ENCODE measurements at places on chromosomes 3 and 15.

GRCh38 chr3:63814237-63814636, 4.9 kb upstream of the C3orf49 start:
- no peak for DNase-seq

DNA sequence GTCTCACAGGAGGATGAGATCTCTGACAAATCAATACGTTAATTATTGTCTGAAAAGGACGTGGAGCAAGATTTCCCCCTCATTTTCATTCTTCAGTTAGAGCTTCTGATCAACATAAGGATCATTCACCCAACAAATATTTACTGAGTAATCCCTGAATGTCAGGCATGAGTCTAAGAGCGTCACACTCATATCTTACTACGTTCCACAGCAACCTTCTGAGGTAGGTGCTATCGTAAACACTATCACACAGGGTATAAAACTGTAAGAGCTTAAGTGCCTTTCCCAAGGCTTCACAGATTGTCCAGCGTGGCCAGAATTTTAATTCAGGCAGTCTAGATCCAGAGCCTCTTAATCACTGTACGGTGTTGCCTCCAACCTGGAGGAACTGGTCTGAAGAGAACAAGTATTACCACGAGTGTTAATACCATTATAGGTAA, 10.6 kb upstream of the TM4SF1 start:
- DNase-seq: no peak

DNA sequence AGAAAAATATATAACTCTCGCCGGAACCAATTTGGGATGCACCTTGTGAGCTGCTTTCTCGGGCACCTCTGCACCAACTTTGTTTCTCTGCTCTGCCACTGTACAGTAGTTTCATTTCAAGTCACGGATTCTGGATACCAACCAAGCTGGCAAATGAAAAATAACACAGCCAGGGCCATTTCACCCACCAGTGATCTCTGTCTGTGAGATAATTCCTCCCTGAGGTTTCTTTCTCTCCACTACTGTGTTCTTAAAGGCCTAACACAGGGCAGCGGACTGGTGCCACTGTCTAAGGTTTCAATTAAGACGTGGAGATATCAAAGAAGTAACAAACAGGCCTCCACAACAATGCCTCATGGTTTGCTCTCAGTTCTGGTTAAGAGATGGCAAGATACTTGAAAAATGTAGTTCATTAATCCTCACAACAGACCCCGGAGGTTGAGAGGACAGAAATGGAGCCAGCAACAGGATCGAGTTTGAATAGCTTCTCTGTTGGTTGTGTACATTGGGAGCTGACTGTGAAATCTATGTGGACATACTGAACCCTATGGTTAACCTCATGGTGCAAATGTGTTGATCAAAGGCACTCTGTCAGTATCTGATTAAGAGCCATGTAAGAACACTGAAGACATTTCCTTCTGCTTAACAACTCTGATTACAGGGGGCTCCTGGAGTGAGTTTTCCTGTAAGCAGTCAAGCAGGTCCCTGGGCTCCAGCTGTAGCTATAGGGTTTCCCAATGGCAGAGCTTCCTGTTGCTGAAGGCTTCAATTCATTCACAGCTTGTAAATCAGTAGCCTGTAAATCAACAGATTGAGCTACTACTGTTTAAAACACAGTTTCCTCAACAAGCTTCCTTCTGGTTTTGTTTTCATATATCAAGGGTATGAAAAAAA, 470.5 kb downstream of the EPHA3 start:
- DNase-seq: no peak

GRCh38 chr15:45448066-45448915, 69.9 kb upstream of the GATM start:
- no peak for DNase-seq

- no peak for DNase-seq
Observed at GRCh38 chr15:26083457-26083856, 220.3 kb upstream of the ATP10A start.

GRCh38 chr15:40118473-40118872, 9.8 kb upstream of the BMF start:
- no peak for DNase-seq

GRCh38 chr3:120306519-120307455, 21.8 kb upstream of the GPR156 start:
- no peak for DNase-seq

- DNase-seq: no peak
Observed at GRCh38 chr15:77869021-77869895, 208.3 kb downstream of the TBC1D2B start.

DNA sequence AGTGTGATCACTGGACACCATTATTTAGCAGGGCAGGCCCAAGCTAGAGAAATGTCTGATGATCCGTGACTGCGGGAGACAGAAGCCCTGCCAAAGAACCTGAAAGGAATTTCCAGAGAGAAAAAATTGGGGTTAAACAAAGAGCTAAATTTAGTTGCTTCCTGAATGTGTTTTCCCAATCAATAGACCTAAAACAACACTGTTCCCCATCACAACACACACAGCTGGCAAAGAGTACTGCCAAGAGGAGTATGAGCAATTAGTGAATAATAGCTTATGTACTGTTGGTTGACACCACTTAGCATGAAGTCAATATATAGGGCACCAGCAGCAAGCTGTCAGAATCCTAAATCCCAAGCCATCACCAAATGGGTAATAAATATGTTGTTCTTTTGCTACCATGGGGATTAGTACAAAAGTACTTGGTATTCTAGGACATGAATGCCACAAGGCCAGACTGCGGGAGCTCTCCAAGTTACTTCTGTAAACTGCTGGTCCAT, 35.7 kb downstream of the CLK3 start:
- no peak for DNase-seq

DNA sequence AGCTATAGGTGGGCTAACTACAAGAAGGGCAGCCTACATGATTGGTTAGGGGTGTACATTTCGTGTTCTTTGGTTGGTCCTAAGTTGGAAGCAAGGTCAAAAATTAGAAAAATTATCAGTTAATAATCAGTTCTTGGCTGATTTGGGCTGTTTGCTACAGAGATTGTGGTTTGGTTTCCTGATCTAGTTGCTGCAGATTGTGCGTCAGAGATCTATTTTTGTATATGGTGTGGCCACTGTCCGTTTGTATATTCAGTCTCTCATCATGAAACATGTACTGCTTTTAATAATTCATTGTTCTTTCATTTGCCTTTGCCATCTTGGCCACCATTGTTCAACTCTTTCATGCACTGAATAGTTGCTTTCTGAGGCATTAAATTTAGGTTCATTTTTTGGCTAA, 80.9 kb downstream of the LRRC3B start:
- no peak for DNase-seq

DNA sequence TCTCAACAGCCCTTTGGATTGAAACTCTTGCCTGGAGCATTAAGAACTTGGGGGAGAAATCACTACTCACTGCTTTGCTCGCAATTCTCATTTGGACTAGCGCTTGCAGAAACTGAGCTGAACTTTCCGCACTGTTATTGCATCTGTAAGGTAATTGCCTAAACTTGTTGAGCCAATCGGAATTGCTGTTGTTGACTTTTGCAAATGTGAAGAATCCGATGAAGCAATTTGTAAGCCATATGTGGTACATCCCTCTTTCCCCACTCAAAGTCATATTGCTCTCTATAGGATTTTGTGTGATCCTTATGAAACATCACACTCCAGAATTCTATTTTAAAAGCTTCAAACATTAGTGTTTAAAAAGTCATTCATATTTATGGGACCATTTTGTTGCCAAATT, 191.7 kb upstream of the GBE1 start:
- DNase-seq: no peak

DNA sequence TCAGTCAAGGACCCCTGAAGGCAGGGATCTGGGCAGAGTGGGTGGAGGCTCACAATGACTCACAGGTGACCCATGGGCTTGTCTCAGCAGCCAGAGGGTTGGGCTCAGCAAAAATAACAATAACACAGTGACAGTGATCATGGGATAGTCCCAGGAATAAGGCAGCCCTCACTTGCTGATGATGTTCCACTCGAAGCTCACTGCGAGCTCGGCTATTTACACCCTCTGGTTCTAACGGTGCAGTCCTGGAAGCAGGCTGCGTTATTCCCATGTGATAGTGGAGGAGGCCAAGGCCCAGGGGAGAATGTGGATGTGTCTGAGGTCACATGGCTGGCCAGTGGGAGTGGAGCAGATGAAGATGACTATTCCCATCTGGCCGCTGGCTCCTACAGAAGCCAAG, 16.2 kb downstream of the CCDC33 start:
- no peak for DNase-seq
